Stimulated activated CD8-positive, alpha-beta memory T cell treated with anti-CD3 and anti-CD28 coated beads, Interleukin-4, amount 100 ng/mL, for 1 hour (primary cell): ENCODE measurements at places on chromosomes 12 and 14.

GRCh38 chr12:82833481-82833880 lies 146.8 kb downstream of the TMTC2 start:
- no peak for DNase-seq

DNA sequence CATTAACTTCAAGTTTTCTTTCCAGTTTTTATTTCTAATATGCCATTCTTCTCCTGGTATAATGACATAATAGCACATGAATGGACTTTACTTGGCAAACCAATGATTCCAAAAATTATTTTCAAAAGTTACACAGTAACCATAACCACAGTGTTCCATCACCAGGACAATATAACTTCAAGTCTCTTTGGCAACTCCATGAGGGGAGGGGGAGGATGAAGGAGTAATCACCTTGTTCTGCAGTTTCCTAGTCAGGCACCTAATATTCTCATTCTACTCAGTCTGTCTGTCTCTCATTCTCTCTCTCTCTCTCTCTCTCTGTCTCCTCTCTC lies 66.6 kb downstream of the BTG1 start:
- DNase-seq = no peak

- no peak for DNase-seq
These were observed 143.5 kb downstream of the ST8SIA1 start for GRCh38 chr12:22190969-22191368.

- no peak for DNase-seq
These were observed 174.0 kb upstream of the C14orf180 start for GRCh38 chr14:104405360-104406226.

- DNase-seq = no peak
These were observed 1.6 kb upstream of the MANSC4 start for GRCh38 chr12:27781680-27782079.
